Activated naive CD4-positive, alpha-beta T cell treated with anti-CD3 and anti-CD28 coated beads, Interleukin-2, amount 10 ng/mL, durations not matched to agents 7 days and 5 days (primary cell): ENCODE measurements at places on chromosomes 16 and 17.

DNA sequence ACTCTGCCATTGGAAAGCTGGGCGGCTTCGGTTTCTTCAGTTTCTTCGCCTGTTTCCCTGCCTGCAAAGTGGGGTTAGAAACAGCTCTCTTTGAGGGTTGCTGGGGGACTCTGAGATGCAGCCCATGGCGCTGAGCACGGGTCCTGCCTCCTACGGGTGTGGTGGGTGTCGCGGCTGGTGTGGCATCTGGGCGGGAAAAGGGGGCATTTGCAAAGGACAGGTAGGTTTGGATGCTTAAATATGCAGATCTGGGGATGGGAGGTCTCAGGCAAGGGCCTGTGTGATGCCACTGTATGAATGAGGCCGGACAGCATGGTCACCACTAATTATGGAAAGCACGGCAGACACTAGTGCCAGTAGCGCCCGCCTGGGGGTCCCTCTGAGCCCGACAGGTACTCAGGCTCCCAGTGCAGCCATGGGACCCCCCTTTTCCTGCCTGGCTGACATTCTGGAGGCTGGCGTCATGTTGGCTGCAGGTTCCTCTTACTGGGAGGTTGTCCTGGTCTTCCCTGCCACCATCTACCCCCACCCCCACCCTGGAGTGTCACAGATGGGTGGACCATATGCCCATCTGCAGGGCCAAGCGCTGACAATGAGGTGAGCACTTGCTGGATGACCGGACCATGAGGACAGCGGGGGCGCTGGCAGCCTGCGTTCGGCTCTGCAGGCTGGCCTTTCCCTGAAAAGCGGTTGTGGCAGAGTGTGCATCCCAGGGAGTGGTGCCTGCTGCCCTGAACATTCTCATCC lies 237.7 kb downstream of the SEC14L1 start:
- no peak for DNase-seq

GRCh38 chr17:600576-601243 lies 113.9 kb downstream of the VPS53 start:
- no peak for DNase-seq

DNA sequence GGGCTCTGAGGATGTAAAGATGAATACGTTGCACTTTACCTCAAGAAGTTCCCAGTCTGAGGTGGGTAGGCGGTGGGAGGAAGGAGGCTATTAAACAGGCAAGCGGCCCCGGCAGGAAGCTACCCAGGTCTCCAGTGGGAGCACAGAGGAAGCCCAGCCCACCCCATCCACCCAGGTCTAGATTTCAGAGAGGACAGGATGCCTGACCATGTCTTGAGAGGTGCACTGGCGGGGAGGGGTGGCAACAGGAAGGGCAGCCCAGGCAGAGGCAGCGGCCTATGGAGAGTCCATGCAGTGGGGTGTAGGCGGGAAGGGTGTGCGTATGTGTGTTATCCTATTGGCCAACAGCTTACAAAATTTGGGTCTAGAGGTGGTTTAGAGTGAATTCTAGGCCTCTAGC lies 13.9 kb downstream of the SARM1 start:
- DNase-seq = peak; percentile 37

DNA sequence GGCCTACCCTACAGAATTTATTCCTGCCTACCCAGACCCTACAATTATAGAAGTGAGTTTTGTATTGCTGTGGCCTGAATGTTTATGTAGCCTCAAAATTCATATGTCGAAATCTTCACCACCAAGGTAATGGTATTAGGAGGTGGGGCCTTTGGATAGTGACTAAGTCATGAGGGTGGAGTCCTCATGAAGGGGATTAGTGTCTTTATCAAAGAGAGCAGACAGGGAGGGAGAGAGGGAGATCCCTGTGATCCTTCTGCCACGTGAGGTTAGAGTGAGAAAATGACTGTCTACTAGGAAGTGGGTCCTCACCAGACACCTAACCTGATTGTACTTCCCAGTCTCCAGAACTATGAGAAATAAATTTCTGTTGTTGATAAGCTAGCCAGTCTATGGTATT lies 981 bp upstream of the DUXB start:
- no peak for DNase-seq

DNA sequence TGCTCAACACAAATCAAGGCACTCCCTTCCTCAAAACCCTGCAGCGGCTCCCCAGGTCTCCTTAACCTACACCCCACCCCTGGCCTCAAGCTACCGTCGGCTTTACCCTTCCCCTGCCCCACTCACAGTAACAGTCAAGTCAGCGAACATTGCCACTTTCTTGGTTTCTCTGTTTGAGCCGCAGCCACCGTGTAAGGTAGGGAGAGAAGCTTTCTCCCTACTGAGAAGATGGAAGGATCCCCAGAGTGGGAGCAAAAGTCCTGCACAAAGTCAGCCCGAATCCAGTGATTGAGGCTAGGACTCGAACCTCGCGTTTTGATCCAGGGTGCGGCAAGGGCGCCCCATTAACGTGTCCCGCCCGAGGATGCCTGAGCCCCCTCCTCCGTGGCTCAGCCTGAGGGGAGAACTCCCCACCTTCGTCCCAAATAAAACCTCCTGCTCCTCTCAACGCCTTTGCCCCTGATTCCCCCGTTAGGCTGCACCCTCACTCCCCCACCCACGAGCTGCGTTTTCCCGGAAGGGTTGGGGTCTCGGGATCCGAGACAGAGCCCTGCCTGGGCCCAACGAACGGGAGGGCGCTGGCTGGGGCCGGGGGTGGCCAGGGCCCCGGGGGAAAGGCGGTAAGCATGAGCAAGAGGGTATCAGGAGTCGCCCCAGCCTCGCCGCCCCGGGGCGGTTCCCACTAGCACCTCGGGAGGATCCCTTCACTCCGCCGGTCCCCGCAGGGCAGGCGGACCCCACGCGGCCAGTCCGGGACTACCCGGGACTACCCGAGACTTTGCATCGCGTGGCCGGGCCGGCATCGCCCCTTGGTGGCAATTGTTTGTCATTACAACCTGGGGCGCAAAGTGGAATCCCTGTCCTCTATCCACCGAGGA lies 9.9 kb upstream of the NAGS start:
- peak; percentile 76 for DNase-seq

GRCh38 chr17:48804936-48805411 lies 12.1 kb downstream of the TTLL6 start:
- peak; percentile 80 for DNase-seq

- DNase-seq = no peak
Measured at GRCh38 chr17:43400943-43401717, 2.3 kb downstream of the ARL4D start.

- no peak for DNase-seq
Measured at GRCh38 chr16:69820926-69821541, 58.9 kb downstream of the WWP2 start.

DNA sequence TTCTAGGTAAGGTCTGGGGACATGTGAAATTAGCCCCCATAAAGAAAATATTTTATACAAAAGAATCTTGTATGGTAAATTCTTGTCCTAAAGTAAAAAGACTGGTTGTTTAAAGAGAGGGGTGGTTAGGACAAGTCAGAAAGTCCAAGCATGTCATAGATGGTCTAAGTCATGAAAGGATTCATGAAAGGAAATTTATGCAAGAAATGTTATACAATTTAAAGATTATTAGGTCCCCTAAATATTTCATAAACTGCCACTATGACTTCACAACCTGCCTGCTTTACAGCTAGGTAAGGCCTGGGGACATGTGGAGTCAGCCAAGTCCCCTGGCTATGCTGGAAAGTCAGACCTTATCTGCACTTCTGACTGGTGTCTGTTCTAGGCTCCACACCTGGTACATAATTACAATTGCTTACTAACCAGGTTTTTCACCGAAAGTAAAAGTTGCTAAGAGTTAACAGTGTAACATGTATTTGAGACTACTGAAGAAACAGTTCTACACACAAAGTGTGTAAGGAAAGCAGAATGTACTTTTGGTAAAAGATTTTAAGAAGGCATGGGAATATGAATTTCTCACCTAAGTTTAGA lies 17.0 kb downstream of the N4BP1 start:
- no peak for DNase-seq

DNA sequence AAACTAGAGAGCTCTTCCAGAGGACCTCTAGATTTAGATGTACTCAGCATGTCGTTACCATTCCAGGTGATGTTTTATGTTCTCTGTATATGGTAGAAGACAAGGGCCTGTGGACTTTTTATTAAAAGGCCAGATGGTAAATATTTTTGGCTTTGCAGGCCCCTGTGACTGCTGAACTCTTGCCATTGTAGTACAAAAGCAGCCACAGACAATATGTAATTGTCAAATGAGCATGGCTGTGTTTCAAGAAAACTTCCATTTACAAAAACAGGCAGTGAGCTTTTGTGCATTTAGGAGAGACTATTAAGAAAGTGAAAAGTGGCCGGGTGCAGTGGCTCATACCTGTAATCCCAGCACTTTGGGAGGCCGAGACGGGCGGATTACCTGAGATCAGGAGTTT lies 4.6 kb downstream of the NIP7 start:
- no peak for DNase-seq

DNA sequence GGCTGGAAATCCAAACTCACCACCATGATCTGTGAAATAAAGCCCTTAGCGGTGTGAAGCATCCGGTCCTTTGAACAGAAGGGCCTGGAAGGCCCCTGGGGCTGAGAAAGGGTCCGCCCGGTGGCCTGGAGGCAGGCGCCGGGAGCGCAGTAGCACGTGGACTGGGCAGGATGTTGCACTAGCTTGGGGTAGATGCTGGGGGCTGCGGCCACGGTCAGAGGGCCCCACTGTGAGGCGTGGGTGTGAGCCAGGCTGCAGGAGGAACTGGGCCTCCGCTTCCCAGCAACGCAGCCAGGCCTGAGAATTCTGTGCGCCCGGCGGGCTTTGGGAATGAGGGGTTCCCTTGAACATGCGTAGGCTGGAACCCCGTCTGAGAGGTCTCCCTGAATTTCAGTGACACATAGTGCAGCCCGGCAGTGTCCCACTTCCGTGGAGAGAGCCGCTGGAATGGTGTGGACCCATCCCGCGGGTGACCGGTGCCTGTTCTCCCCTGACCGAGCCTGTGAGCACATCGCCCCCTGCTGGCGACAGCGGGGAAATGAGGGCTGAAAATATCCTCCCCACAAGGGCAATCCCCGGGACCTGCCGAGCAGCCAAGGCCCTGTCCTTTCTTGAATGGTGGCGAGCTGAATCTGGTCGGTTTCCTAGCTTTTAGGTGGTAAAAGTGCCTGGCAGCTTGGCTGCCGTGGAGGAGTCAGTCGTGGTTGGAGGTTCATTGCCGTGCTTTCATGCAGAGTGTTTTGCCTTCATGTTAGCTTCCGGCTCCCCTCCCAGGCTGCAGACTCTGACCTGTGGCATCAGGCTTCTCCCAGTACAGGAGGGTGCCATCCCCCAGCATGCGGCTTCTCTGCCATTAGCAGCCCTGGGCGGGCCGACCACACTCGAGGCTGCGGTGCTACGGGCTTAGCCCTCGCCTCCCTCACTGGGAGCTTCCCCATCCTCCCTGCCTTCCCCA lies 43.8 kb downstream of the DNAJA2 start:
- peak; percentile 76 for DNase-seq

- DNase-seq = no peak
Measured at GRCh38 chr16:12225255-12225654, 248.7 kb downstream of the SNX29 start.
